ENCODE measurements at places on chromosomes 16 and 17. TPM values are rescaled to one million over a fixed set of nuclear protein-coding genes. Genes with fewer than 3 reads are reported as not detected.

The NAGPA gene
- total RNA-seq: 6.1 TPM

The TOP2A gene
- total RNA-seq: 1.1 TPM

The CD7 gene
- 0.64 TPM for total RNA-seq

The SLC47A1 gene
- 4.6 TPM for total RNA-seq

The SOST gene
- total RNA-seq: not detected

DNA sequence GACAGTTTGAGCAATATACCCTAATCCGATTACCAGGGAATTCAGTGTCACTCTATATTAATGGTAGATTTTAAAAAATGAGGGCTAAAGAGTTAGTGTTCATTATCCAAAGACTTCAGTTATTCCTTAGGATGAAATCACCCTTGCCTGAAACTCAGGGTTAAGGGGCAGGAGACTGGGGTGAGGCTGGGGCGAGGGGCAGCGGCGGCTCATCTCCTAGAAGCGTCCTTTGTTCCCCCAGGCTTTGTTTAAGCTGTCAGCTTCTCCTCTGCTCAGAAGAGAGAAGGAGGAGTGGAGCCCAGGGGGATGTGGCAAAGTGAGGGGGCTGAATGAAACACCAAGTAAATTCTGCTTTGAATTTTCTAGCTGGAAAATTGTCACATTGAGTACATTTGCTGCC lies 117.7 kb upstream of the ELAC2 start:
- no peak for DNase-seq

DNA sequence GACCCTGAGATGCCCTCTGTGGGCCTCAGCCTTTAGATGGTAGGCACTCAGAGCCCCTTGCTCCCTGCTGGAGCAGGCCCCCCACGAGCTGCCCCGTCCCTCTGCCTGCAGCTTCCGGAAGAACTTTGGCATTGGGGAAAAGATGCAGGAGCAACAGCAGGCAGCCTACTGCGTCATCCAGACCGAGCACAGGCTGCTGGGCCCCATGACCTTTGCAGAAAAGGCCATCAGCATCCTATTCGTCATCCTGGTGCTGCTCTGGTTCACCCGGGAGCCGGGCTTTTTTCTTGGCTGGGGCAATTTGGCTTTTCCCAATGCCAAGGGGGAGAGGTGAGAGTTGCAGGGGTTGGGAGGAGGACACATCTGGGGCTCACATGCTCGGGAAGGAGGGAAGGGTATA lies 12.7 kb upstream of the FOXN1 start:
- no peak for DNase-seq

DNA sequence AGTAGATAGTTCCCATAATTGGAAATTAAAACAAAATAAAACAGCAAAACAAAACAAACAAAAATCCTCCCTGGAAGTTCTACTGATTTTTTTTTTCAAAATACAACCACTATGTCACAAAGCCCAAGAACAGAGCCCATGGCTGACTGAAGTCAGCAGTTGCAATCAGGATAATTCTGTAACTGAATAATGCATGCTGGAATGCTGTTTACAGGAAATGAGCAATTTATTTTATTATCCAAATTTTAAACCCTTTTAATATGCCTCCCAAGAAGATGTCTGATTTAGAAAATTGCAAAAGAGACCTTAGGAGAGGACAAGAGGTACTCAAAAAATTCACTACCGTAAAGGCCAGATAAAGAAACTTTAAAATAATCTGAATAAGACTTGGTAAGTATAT lies 578.2 kb downstream of the TOX3 start:
- no peak for DNase-seq

GRCh38 chr17:79747508-79748294 lies 17.0 kb downstream of the ENPP7 start:
- no peak for DNase-seq

DNA sequence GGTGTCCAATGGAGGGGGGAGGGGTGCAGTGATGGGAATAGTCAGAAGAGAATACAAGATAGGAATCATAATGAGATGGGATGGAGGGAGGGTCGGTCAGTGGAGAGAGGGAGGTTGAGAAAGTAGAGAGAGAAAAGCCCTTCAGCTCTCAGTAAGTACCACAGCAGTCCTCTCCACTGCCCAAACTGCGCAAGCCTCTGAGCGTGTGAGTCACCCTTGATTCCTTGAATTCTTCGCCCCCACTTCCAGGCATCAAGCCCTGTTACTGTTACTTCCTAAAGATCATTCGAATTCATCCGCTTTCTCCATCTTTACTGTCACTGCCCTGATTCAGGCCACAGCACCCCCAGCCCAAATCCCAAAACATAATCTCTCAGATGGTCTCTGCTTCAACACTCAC lies 2.5 kb downstream of the GUCY2D start:
- DNase-seq: no peak
